ENCODE measurements at places on chromosomes 3 and 15. TPM values are rescaled to one million over a fixed set of nuclear protein-coding genes. Genes with fewer than 3 reads are reported as not detected.

TOP2B gene
- 35.5 TPM for total RNA-seq

TRIM59 gene
- 17.4 TPM for total RNA-seq

OR5K2 gene
- total RNA-seq: not detected

CCR3 gene
- total RNA-seq: 0.20 TPM

PLCB2 gene
- total RNA-seq: not detected

CRABP1 gene
- total RNA-seq: not detected

SLC22A14 gene
- total RNA-seq: not detected

PCLAF gene
- 90.7 TPM for total RNA-seq

ILDR1 gene
- not detected for total RNA-seq

ITIH3 gene
- not detected for total RNA-seq

ZNF502 gene
- total RNA-seq: 0.15 TPM

TM6SF1 gene
- total RNA-seq: 1.1 TPM

EPB42 gene
- total RNA-seq: not detected

MYO9A gene
- 15.0 TPM for total RNA-seq

TUSC7 gene
- not detected for total RNA-seq

HESX1 gene
- total RNA-seq: not detected

SIDT1 gene
- 0.17 TPM for total RNA-seq

ICE2 gene
- total RNA-seq: 17.0 TPM

CAV3 gene
- total RNA-seq: not detected

CCDC39 gene
- total RNA-seq: not detected

ENTPD3 gene
- total RNA-seq: not detected

AP3B2 gene
- not detected for total RNA-seq

DLEC1 gene
- total RNA-seq: not detected

TTC23 gene
- 34.5 TPM for total RNA-seq

PIGX gene
- total RNA-seq: 57.4 TPM

TMEM266 gene
- not detected for total RNA-seq

PYGO1 gene
- total RNA-seq: 5.4 TPM

GNB4 gene
- total RNA-seq: 57.0 TPM

CCDC33 gene
- total RNA-seq: 0.22 TPM

TEX9 gene
- 4.3 TPM for total RNA-seq

ACTRT3 gene
- 1.7 TPM for total RNA-seq

GOLGA6C gene
- not detected for total RNA-seq

IDH2 gene
- 78.0 TPM for total RNA-seq

FOXB1 gene
- total RNA-seq: not detected

RAB6B gene
- 0.62 TPM for total RNA-seq

SLC6A1 gene
- not detected for total RNA-seq

IQCF2 gene
- not detected for total RNA-seq

Measured in M059J (cell line).